Skeletal muscle cell (primary cell): ENCODE measurements at places on chromosomes 7 and 10.

GRCh38 chr10:51599647-51600046 lies 99.7 kb downstream of the CSTF2T start:
- DNase-seq, result no peak

DNA sequence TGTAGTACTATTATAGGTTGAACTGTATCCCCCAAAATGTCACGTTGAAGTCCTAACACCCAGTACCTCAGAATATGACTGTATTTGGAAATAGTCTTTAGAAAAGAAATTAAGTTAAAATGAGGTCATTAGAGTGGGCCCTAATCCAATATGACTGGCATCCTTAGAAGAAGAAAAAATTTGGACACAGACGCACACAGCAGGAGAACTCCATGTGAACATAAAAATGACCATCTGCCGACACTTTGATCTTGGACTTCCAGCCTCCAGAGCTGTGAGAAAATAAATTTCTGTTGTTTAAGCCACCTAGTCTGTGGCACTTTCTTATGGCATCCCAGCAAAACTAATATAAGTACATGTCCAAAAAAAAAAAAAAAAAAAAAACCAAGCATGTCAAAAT lies 225.8 kb downstream of the PARD3 start:
- no peak for DNase-seq

DNA sequence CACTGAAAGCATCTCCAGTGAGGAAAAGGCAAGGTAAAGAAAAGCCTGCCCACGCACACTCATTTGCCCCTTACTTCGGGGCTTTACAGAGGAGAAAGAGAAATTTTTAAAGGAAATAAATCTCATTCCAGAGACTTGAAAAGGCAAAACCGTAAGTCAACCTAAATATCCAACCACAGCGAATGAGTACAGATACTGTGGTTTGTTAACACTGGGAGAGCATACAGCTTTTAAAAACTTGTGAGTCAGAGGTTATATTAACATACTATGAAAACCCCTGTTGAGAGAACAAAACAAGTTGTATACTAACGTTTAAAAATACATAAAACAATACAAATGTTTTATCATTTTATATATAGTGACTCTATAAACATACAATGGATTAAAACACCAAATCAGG lies 28.6 kb upstream of the ST7 start:
- DNase-seq, result no peak

DNA sequence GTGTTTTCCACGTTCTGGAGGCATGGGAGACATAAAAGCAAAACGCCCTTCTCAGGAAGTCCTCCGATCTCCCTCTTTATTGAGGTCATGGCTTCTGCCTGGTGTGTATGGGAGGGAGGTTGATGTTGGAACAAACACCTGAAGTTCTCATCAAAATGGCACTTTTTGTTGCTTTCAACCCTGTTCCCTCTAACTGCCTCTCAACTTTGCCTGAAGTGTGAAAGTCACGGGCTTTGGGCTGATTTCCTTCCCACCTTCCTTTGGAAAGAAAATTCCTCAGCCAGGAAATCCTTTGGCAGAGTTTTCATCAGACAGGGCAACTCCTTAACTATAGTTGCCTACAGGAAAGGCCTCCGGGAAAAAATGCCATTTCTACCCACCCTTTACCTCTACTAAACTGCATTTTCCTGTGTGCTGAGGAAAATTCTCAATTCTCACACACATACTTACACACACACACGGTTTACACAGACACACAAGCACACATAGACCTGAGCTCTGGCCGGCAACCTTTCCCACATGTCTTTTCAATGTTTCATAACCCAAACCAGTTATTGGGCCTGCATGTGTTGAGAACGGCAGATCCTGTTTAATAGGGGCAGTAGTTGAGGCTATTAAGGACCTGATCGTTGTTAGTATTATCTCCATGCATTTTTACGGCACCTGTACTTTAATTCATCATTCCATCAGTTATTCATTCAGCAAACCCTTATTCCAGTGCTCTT lies 36.4 kb downstream of the CYP17A1 start:
- DNase-seq, result no peak

GRCh38 chr10:34494012-34494411 lies 321.1 kb downstream of the PARD3 start:
- no peak for DNase-seq

DNA sequence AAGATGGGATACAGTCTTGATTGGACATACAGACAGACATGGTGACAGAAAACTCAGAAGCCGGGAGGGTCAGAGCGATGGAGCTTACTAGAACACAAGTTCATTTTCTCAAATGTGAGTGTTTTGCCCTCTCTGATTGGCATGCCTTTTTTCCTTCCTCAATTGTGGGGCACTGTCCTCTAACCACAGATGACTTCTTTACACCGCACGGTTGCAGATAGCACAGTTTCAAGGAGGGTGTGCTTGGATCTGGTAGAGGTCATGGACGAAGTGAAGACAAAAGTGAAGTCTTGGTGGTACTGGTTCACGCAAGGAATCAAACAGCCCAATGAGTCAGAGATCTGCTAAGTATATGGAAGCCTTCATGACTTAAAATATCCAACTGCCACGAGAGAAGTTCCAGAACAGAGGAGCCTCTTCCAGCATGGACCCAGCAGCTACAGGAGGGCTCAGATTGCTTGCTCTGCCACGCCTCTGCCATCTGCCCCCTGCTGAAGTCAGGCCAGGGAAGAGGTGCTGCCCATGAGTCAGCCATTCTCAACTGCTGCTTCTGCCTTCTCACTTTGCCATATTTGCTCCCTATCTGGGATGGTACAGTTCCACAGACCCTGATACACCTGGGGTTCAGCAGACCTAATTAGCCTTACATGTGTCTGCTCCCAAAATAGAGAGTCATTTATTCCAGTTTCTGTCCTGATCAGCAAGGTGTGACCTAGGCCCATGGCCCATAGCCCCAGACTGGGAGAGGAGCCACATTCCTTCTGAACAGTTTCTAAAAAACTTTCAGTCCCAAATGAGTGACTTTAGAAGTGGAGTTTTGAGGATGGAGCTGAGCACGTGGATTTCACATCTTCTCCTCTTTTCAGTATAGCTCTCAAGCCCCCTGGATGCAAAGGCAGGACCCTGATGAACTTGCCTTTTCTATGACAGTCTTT lies 413.8 kb downstream of the KCNMA1 start:
- no peak for DNase-seq

DNA sequence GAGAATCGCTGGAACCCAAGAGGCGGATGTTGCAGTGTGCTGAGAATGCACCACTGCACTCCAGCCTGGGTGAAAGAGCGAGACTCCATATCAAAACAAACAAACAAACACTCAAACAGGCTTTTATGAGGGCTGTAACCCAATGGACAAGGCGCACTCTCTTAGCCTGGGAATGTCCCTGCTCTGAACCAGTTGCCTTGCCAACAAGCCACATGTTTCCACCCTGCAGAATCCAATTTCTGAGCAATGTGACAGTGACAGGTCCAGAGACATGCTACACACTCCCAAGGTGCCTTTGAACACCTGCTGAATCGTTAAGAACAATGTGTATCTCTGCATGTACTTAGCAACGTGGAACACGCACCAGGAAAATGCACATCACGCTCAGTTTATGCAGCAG lies 186.8 kb upstream of the AUTS2 start:
- DNase-seq, result no peak

- no peak for DNase-seq
These were observed 36.6 kb downstream of the INSYN2A start for GRCh38 chr10:127159648-127160245.

DNA sequence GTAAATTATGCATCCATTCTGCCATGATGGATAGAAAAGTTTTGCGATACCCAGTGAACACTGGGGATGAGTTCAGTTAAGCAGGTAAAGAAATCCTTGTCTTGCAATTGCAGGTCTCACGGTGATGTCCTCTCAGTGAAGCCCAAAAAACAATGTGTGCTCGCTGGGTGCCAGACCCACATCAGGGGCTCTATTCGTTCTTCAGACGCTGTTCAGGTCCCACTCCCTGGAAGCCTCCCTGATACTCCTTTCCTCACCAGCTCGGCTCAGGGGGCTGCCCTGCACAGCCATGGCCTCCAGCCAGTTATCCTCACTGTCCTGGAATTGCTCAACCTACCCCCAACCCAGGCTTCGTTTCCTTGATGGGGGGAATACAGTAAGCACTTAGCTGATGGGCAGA lies 323.5 kb downstream of the ADARB2 start:
- DNase-seq, result no peak

DNA sequence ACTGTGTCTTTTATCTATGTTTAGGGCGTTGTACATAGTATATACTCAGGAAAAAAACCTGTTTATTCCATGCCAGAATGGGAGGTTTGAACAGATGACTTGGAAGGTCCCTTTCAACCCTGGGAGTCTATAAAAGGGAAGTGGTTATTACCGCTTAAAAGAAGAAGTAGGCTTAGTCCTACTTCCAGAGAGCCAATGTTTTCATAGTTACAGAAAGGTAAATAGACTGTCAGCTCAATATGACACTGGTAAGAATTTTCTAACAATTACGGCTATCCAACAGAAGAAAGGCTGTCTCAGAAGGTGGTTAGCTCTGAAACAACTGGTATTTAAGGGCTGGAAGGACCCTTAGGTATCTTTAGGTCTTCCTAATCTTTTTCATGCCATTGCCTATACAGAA lies 1.1 kb upstream of the TFAM start:
- DNase-seq, result no peak

DNA sequence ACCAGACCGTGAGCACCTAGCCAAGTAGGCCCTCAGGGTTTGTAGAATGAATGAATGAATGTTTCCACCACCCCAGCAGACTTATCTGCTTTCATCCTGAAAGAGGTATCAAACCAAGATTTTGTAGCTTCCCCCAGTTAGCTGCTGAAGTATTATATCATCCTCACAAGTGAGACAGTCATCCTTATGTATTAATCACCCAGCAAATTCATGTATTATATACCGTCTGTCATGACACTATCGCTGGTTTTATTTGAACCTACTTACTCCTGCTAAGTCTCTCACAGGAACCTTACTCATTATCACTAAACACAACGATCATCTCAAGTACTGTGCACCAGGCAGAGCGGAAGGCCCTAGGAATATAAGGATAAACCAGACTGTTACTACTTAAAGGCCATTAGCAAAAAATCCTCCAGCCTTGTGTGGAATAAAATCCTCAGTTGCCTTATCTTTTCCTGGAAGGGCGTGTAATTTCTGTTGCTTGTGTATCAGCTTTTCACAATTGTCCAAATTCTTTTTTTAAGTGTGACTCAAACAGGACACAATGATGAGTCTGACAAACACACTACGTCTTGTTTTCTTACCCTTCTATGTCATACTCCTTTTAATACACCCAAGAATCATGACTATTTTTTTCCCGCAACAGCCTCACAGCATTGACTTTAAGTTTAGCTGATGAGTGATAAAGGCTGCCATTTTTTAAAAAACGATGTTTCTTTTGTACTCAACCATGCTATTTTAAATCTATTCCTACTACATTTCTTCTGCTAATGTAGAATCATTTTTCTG lies 176.1 kb upstream of the KLF14 start:
- DNase-seq, result no peak

DNA sequence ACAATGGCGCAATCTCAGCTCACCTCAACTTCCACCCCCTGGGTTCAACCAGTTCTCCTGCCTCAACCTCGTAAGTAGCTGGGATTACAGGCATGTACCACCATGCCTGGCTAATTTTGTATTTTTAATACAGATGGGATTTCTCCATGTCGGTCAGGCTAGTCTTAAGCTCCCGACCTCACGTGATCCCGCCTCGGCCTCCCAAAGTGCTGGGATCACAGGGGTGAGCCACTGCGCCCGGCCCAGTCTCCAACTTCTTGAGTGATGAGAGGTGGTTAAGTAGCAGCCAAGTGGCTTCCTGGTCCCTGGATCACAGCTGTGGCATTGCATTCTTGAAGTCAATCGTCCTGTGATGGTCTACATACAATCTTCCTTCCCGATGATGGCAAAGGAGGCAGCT lies 46.1 kb upstream of the NFE2L3 start:
- DNase-seq, result no peak

DNA sequence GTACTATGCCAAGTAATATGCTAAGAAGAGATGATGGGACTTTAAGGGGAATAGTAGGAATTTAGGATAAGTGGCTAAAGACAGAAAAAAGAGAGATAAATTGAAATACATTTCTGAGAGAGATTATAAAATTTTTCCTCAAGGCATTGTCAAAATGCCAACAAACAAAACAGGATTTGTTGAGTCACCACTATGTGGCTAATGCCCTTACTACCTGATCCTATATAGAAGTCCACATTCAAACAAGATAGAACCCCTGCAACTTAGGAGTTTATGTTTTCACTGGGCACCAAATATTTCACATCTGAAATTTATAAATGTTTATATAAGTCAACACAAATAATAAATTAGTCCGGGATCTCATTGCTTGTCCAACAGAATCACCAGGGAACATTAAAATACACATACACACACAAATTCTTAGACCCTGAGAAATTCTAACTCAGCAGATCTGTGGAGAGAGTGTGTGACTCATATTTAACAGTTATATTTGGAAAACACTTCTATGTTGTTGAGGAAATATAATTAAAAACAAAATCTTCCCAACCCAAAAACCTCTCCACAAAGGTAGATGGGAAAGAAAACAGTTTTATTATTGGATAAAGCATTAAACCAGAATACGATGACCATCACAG lies 154.3 kb downstream of the PPP1R3A start:
- no peak for DNase-seq

GRCh38 chr10:35495521-35496119 lies 109.5 kb upstream of the GJD4 start:
- DNase-seq, result no peak

GRCh38 chr10:71396084-71396710 lies 523 bp upstream of the CDH23 start:
- DNase-seq, result no peak

- DNase-seq, result no peak
These were observed 16.7 kb downstream of the HABP2 start for GRCh38 chr10:113569576-113569975.

GRCh38 chr7:102068846-102069245 lies 217.8 kb upstream of the SH2B2 start:
- DNase-seq, result no peak

- DNase-seq, result no peak
These were observed 120.5 kb upstream of the SEMA3E start for GRCh38 chr7:83769407-83769806.

DNA sequence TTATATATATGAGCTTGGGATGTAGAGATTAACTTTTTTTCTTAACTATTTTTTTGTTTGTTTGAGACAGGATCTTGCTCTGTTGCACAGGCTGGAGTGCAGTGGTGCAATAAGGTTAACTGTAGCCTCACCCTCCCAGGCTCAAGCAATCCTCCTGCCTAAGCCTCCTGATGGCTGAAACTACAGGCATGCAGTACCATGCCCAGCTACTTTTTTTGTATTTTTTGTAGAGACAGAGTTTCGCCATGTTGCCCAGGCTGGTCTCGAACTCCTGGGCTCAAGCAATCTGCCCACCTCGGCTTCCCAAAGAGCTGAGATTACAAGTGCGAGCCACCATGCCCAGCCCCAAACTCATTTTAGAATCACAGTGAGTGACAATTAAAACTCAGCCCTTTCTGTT lies 105.2 kb downstream of the CUBN start:
- no peak for DNase-seq

GRCh38 chr10:45424668-45425404 lies 50.8 kb downstream of the ALOX5 start:
- no peak for DNase-seq

DNA sequence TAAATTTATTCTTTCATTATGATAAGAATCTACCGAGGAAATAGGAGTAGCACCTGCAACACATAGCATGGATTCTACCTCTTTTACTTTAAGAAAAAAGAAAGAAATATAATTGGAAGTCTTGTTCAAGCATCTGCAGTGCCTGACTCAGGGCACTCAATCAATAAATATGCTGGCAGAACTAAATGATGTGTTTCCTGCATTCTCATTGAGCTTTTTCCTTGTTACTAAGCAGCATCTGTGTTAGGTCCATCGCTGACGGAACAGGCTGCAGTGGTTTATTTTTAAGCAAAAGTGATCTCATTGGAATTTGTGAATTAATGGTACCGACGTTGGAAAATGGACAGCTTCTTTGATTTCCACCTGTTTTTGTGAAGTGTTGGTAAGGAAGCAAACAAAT lies 417.5 kb downstream of the DPP6 start:
- DNase-seq, result no peak
